Urinary bladder (tissue), 4 donors: ENCODE measurements at places on chromosomes 7 and 10. TPM values are rescaled to one million over a fixed set of nuclear protein-coding genes. Genes with fewer than 3 reads are reported as not detected.
A peak's percentile ranks its signal among the peaks of the same experiment; 100 is the strongest.

- no peak for DNase-seq
Measured at GRCh38 chr7:38190011-38190410, 12.0 kb downstream of the STARD3NL start.

- no peak for DNase-seq
Measured at GRCh38 chr7:86793136-86793535, 149.4 kb downstream of the GRM3 start.

GRCh38 chr7:139673230-139673629, 104.6 kb downstream of the HIPK2 start:
- DNase-seq = no peak

DNA sequence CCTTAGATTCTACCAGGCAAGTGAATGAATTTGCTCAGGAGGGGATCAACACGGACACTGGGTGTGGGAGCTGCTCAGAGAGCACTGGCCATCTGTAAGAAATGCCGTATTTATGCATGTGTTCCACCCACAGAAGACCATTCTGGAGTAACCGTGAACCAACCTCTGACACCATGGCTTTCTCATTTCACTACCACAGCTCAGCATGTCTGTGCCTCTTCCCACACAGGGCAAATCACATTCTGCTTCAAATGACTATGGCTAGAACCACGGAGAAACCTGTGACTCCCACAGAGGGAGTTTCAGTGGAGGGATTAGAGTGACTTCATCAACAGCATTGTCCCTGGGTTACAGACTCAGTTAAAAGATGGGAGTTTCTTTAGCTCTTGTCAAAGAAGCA, 893.4 kb downstream of the XPNPEP1 start:
- no peak for DNase-seq

The OR2A7 gene
- 1.2 TPM for polyA plus RNA-seq

The NCF1 gene
- 3.3 TPM for polyA plus RNA-seq

GRCh38 chr7:107236862-107237261, 68.1 kb downstream of the HBP1 start:
- no peak for DNase-seq

The SLC25A40 gene
- polyA plus RNA-seq = 8.6 TPM

DNA sequence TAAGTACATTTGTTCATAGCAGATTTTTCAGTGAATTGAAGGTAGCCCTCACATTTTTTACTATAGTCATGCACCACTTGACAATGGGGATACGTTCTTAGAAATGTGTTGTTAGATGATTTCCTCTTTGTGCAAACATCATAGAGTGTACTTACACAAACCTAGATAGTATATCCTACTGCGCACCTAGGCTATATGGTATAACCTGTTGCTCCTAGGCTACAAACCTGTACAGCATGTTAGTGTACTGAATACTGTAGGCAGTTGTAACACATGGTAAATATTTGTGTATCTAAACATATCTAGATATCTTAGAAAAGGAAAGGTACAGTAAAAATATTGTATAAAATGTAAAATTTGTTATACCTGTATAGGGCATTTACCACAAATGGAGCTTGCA, 41.2 kb downstream of the TAX1BP1 start:
- DNase-seq = no peak

DNA sequence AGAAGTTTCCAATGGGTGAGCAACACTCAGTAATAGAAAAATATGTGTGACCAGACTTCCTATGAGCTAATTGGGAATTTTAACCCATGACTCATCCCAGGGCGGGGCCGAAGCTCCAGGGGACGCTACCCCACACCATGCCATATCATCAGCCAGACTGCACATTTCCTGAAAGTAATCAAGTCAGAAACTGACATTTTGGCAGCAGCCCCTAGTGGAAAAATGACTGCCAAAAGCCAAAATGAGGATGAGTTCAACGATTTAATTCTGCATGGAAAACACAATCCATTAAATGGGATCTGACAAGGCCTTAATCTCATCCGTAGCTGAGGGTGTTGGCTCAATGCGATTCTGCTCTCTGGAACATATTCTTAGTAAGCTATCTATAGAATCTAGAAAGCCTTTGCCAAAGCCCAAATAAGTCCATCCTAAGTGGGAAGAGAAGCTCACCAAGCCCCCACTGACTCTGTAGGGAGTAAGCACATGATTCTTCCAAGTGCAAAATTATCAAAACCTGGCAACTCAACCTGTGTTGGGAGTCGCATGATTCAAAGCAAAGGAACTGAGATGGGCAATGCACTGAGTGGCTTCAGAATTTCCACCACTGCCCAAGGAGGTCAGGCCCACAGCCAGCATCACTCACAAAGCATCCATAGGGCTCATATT, 93.1 kb upstream of the PDE1C start:
- peak; percentile 21 for DNase-seq

DNA sequence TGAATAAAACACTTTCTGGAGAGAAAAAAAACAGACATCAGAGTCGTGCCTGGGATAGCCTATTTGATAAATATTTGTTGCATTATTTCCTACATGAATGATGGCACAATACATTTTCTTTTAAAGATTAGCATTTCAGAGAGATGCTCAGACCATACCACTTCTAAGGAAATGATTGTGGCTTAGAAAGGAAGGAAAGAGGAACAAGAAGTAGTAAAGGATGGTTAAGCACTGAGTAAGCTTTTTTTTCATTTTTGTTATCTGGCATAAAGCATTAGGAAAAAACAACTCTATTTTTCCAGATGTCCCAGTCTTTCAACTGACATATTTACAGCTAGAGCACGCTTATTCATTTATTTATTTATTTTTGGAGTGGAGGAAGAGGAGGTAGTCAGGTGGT, 258.8 kb upstream of the TEX47 start:
- no peak for DNase-seq

GRCh38 chr7:1027242-1028043, 16.9 kb upstream of the GPR146 start:
- DNase-seq = no peak

The BUD23 gene
- polyA plus RNA-seq = 69.4 TPM

DNA sequence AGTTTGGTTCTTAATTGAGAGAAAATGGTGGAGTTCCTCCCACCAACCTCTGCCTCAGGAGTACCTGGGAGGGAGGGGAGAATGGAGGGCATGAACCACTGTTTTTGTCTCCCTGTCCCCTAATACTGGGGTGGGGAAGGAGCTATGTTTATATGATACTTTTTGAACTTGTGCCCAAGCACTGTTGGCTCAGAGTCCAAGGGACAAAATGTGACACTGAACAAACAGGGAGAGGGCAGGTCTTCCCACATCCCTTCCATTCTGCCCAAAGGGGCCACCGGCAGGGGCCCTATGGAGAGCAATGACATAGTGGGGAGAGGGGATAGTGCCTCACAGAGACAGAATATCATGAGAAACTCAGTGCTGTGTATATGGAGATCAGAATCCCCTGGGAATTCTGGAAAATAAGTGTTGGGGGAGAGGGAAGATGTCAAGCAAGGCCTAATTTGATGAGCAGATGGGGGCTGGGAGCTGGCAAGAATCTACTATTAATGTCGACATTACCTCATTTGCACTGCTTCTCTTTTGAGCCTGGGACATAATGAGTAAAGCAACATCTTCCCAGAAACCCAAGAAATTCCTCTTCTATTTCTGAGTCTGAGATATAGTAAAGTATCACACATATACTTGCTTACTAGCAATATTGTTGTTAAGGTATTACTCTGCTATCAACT, 180.6 kb downstream of the CYP26A1 start:
- no peak for DNase-seq

The PARG gene
- 12.6 TPM for polyA plus RNA-seq

The CASTOR2 gene
- 1.3 TPM for polyA plus RNA-seq

The BLVRA gene
- 60.2 TPM for polyA plus RNA-seq

- DNase-seq = no peak
Measured at GRCh38 chr7:151087245-151088018, 1.2 kb downstream of the AGAP3 start.

The GSTK1 gene
- polyA plus RNA-seq = 139 TPM
